ENCODE measurements at places on chromosomes 16 and 17.

- H3K4me3 ChIP-seq, result peak overlapping the region; percentile 68
- H3K4me1 ChIP-seq, result peaks cover 25% of the 10 kb centered on the region
- H3K27me3 ChIP-seq, result peaks cover 57% of the 10 kb centered on the region
- no peaks in the 10 kb centered on the region for H3K36me3 ChIP-seq
- peak overlapping the region; percentile 47 for H3K27ac ChIP-seq
Observed at GRCh38 chr16:2023092-2024031, 3.3 kb upstream of the NHERF2 start.

DNA sequence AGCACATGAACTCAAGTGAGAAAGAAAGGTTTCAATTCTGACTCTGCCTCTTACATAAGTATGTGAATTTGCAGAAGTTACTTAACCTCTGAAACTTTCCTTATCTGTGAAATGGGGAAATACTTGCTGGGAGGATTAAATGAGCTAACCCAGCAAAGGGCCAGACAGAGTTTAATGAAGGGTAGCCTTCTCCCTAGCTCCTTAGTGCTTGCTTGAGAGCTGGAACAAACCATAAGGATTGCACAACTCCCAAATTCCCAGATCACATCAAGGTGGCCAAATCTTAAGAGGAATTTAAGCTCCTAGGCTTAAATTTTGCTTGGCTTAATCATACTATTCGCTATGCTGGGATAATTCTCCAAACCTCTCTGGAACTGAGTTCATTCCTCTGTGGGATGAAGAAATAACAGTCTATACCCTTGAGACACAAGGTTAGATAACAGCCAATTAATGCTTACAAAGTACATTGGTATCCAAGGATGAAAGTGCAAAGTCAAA is 11.8 kb upstream of the WSB1 start:
- no peaks in the 10 kb centered on the region for H3K36me3 ChIP-seq
- H3K4me3 ChIP-seq, result no peak overlapping the region
- H3K27ac ChIP-seq, result no peak overlapping the region
- H3K27me3 ChIP-seq, result peaks cover 2% of the 10 kb centered on the region
- H3K4me1 ChIP-seq, result no peaks in the 10 kb centered on the region
- DNase-seq, result no peak

DNA sequence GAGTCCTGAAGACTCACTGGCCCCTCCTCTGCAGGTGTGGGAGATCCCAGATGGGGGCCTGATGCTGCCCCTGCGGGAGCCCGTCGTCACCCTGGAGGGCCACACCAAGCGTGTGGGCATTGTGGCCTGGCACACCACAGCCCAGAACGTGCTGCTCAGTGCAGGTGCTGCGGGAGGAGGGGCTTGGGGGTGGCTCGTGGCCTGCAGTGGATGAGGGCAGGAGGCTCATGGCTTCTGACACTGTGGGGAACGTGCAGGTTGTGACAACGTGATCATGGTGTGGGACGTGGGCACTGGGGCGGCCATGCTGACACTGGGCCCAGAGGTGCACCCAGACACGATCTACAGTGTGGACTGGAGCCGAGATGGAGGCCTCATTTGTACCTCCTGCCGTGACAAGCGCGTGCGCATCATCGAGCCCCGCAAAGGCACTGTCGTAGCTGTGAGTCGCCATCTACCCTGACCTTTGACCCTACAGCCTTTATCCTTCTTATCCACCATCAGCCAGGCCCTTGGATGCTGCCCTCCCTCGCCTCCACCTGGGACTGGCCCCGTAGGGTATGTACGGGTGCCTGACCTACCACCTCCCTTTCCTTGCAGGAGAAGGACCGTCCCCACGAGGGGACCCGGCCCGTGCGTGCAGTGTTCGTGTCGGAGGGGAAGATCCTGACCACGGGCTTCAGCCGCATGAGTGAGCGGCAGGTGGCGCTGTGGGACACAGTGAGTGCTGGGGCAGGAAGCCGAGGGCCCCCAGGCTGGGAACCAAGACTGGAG is 3.6 kb downstream of the CORO1A start:
- H3K36me3 ChIP-seq, result peaks cover 45% of the 10 kb centered on the region
- H3K4me1 ChIP-seq, result peaks cover 31% of the 10 kb centered on the region
- DNase-seq, result peak; percentile 93
- H3K4me3 ChIP-seq, result peak overlapping the region; percentile 99

GRCh38 chr17:9729034-9729650 is 62.2 kb downstream of the DHRS7C start:
- no peaks in the 10 kb centered on the region for H3K36me3 ChIP-seq
- DNase-seq, result no peak
- H3K27me3 ChIP-seq, result peaks cover 13% of the 10 kb centered on the region

DNA sequence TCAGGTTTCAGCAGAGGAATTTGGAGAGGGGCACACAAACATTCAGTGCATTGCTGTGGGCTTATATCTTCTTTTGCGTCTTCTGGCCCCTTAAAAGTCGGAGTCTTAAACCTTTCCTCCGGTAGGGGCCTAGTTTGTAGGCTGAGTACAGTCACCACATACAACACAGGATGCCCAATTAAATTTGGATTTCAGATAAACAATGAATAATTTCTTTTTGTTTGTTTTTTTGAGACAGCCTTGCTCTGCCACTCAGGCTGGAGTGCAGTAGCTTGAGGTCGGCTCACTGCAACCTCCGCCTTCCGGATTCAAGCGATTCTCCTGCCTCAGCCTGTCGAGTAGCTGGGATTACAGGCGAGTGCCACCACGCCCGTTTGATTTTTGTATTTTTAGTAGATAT is 26.7 kb upstream of the ADORA2B start:
- no peak for DNase-seq
- no peaks in the 10 kb centered on the region for H3K36me3 ChIP-seq
- H3K4me3 ChIP-seq, result no peak overlapping the region
- H3K4me1 ChIP-seq, result peaks cover 7% of the 10 kb centered on the region

DNA sequence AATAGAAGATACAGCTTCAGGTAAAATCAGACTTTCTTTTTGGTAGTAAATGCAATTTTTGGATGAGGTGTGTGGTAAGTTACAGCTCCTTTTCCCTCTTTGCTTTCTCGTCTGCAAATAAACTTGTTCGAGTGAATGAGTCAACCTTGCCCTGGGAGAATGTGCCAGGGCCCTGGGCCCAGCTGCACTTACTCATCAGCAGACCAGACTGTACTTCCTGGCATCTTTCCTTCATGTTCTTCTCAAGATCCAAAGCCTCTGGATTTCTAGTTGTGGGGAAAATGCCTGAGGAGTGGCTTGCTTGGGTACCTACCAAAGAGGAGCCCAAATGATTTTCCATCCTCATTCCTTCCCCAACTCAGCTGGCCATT is 5.4 kb upstream of the G6PC1 start:
- peaks cover 2% of the 10 kb centered on the region for H3K4me1 ChIP-seq
- peaks cover 48% of the 10 kb centered on the region for H3K27me3 ChIP-seq
- DNase-seq, result no peak

Data from activated T-cell treated with anti-CD3 and anti-CD28 coated beads, Interleukin-2, amount 50 U/mL, for 24 hours (primary cell).